ENCODE measurements at places on chromosomes 13 and 19.

DNA sequence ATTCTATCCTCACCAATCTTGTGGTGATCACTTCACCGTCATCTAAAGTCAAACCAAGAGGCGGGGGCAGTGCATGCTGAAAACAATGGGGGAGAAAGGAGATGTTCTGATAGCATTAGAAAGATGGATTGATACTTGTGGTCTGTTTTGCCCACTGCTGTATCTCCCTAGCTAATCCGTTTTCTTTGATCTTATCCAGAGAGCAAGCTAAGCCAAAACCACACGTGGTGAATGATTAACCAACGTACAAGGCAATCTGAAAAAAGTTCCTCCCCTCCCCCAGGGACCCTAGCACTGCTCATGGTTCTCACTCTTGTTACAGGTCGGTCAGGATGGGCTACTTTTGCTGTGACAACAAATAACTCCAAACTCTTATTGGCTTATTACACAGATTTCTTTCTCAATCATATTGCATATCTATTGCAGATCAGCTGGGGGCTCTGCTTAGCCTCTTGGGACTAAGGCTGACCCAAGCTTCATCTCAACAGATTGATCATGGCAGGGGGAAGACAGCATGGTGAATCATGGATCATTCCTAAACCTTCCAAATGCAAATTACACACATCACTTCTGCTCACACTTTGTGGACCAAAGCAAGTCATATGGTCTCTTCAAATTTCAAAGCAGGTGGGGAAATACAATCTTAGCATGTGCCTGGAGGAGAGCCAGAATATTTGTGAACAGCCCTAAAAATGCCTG, 11.9 kb upstream of the C13orf42 start:
- H3K36me3 ChIP-seq = no peaks in the 10 kb centered on the region
- H3K27ac ChIP-seq = no peak overlapping the region
- peaks cover 6% of the 10 kb centered on the region for H3K4me1 ChIP-seq
- peaks cover 40% of the 10 kb centered on the region for H3K27me3 ChIP-seq

DNA sequence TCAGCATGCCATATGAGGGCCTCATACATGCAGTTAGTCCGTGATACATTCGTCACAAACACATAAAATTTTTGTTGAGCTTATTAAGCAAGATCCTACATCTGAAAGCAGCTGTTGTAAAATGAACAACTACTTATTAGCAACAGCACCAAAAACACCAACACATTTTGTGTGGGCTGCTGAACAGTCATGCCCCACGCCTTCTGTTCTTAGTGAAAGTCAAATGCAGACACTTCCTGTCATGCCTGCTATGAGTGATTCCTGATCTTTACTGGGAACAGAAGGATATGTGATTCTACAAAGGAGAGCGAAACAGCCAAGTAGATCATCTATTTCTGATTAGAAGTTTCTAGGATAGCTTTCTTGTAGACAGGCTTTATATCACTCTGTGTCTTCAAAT, 4.2 kb upstream of the B3GLCT start:
- H3K4me1 ChIP-seq = no peaks in the 10 kb centered on the region
- no peak overlapping the region for H3K27ac ChIP-seq
- no peak for DNase-seq
- H3K4me3 ChIP-seq = no peak overlapping the region

DNA sequence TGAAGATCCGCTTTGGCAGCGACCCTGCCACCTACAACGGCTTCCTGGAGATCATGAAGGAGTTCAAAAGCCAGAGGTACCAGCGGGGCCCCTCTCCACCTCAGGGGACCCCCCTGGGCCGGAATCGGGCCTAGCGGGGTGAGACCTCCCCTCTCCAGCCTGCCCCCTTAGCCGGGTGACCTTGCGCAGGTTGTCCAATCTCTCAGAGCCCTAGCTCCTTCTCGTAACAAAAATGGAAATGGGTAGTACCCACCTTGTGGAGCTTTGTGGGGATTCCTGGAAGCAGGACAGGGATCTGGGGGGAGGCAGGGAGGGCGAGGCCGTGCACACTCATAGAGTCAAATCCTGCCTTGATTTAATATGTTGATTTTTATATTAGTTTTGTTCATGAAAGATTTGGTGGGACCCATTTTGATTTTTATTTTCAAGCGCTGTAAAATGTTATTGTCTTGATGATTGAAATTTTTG, 658 bp downstream of the SIN3B start:
- peaks cover 28% of the 10 kb centered on the region for H3K36me3 ChIP-seq
- H3K4me3 ChIP-seq = peak overlapping the region; percentile 81
- DNase-seq = no peak

DNA sequence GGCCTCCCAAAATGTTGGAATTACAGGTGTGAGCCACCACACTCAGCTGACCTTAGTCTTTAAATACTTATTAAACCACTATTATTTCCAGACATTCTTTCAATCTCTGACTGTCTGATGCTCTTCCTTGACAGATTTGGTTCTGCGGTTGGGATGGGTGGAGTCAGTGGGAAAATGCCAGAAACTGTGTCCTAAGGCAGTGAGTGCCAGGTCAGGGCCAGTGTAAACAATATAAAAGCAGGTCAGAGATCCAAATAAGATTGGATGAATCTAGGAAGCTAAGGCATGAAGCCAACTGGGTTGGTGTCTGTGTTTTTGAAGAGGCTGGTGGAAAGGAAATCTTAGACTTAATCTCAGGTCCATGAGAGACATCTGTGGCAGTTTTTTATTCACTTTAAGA, 74.7 kb downstream of the KLF5 start:
- no peak overlapping the region for H3K4me3 ChIP-seq
- peaks cover 22% of the 10 kb centered on the region for H3K27me3 ChIP-seq
- no peak for DNase-seq
- no peaks in the 10 kb centered on the region for H3K36me3 ChIP-seq
- no peak overlapping the region for H3K27ac ChIP-seq

GRCh38 chr19:30602661-30603350, 230.6 kb downstream of the ZNF536 start:
- DNase-seq = no peak
- no peaks in the 10 kb centered on the region for H3K36me3 ChIP-seq
- no peak overlapping the region for H3K27ac ChIP-seq
- H3K4me1 ChIP-seq = no peaks in the 10 kb centered on the region

- no peak overlapping the region for H3K27ac ChIP-seq
- H3K4me3 ChIP-seq = no peak overlapping the region
- H3K4me1 ChIP-seq = no peaks in the 10 kb centered on the region
- no peaks in the 10 kb centered on the region for H3K36me3 ChIP-seq
Observed at GRCh38 chr13:24983094-24983493, 112.8 kb upstream of the PABPC3 start.

- DNase-seq = no peak
- no peaks in the 10 kb centered on the region for H3K27me3 ChIP-seq
- peak overlapping the region; percentile 31 for H3K4me3 ChIP-seq
- peak overlapping the region; percentile 29 for H3K27ac ChIP-seq
Observed at GRCh38 chr13:40660692-40661091, 5.7 kb downstream of the FOXO1 start.

- DNase-seq = no peak
- peaks cover 10% of the 10 kb centered on the region for H3K27me3 ChIP-seq
- no peaks in the 10 kb centered on the region for H3K36me3 ChIP-seq
- no peak overlapping the region for H3K27ac ChIP-seq
Observed at GRCh38 chr13:46359714-46360113, 27.3 kb downstream of the RUBCNL start.
